Stimulated activated naive CD4-positive, alpha-beta T cell treated with Interleukin-2 at 50 U/mL for 16 hours (primary cell): ENCODE measurements at places on chromosomes 3 and 15.

- DNase-seq = no peak
Measured at GRCh38 chr15:71548401-71548807, 261.9 kb upstream of the NR2E3 start.

DNA sequence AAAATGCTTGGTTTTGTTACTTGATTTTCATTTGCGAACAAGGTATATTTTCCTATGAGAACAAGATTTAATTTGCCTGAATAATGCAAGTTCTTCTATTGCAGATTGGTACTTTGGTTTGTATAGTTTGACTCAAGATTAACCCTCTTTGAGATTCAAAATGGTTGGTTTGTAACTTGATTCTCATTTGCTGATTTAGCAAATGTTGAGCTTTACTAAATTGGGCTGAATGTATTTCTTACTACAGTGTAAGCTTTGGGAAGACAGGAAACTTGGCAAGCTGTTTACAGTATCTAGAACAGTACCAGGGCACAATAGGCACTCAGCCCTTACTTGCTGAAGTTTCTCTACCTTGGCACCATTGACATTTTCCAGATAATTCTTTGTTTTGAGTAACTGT lies 3.7 kb upstream of the SYNPR start:
- DNase-seq = no peak

GRCh38 chr3:14689247-14689980 lies 14.5 kb downstream of the C3orf20 start:
- no peak for DNase-seq

DNA sequence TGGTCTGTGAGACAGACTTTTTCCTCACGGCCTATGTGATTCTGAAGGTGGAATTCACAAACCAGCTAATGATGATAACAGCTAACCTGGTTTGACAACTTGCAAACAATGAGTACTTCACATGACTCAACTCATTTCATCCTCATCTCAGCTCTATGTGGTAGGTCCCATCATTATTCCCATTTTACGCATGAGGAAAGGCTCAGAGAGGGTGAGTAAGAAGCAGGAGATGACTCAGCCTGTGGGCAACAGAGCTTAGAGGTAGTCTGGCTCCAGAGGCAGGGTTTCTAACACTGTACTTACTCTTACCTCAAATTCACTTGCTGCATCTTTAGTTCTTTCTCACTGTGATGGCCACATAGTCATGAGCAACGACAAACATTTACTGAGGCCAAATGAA lies 25.8 kb upstream of the PSMD6 start:
- DNase-seq = no peak

DNA sequence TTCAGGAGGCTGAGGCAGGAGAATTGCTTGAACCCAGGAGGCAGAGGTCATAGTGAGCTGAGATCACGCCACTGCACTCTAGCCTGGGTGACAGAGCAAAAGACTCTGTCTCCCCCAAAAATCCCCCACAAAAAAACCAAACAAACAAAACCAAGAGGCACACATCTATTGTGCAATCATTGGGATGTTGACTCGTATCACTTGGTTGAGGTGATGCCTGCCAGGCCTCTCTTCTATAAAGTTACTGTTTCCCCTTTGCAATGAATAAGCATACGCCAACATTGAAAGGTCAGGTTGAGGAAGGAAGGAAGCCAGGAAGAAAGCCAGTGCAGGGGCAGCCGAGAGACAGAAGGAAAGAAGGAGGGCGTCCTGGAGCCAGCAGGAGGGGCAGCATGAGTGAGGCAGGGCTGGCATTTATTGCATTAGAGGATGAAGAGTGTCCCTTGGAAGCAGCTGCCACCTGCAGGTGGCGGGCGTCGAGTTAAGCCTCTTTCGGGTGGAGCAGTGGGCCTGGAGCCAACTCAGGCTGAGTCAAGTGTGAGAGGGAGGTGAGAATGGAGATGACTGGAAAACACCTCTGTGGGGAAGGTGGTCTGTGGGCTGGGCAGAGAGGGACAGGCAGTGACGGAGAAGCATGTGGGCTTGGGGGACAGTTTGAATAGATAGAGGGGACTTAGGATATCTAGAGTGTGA lies 8.3 kb upstream of the CSPG4 start:
- DNase-seq = peak; percentile 34

- DNase-seq = no peak
Measured at GRCh38 chr3:178537122-178537705, 978 bp downstream of the KCNMB2 start.

- no peak for DNase-seq
Measured at GRCh38 chr3:13053420-13053819, 19.8 kb downstream of the IQSEC1 start.

- DNase-seq = no peak
Measured at GRCh38 chr3:57518276-57518915, 25.7 kb downstream of the DNAH12 start.

GRCh38 chr3:14474363-14475081 lies 65.6 kb downstream of the GRIP2 start:
- DNase-seq = no peak

DNA sequence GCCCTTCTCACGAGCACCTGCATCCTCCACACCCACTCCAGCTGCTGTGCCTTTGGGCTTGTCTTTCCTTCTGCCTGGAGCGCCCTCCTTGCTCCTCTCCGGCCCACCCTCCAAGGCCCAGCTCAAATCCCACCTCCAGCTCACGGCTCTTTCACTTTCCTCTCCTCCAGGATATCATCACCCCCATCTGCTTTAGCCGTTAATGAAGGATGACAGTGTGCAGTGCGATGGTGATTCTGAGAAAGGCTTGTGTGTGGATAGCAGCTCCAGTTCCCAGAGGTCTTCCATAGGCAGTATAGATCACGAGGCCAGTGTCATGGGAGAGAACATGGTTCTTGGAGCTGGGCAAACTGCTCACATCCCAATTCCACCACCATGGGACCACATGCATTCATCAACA lies 237.4 kb downstream of the TLE3 start:
- no peak for DNase-seq

GRCh38 chr15:68625853-68626252 lies 47.1 kb downstream of the CORO2B start:
- no peak for DNase-seq

- DNase-seq = no peak
Measured at GRCh38 chr3:67490658-67491057, 163.8 kb downstream of the SUCLG2 start.

- DNase-seq = no peak
Measured at GRCh38 chr15:47470983-47471382, 246.3 kb upstream of the SEMA6D start.

DNA sequence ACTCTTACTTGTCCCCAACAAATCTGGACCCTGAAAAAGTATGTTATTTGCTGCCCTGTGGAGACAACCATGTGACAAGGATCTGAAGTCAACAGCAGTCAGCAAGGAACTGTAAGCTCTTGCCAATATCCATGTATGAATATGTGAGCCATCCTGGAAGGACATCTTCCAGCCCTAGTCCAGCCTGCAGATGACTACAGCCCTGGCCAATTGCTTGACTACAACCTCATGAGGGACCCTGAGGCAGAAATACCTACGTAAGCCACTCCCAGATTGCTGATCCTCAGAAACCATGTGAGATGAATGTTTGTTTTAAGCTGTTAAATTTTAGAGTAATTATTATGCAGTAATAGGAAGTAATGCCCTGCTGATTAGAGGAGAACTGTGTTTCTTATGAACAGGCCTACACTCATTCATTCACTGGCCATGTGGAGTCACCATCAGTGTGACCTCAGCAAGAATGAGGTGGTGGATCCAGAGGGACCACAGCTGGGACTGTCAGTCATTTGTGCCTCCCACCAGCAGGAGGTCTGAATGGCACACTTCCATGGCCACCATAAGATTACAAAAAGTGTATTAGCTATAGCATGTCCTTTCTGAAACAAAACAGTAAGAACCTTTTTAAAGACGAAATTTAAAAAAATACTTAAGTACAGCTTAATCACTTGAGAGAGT lies 92.6 kb downstream of the TFDP2 start:
- DNase-seq = no peak

DNA sequence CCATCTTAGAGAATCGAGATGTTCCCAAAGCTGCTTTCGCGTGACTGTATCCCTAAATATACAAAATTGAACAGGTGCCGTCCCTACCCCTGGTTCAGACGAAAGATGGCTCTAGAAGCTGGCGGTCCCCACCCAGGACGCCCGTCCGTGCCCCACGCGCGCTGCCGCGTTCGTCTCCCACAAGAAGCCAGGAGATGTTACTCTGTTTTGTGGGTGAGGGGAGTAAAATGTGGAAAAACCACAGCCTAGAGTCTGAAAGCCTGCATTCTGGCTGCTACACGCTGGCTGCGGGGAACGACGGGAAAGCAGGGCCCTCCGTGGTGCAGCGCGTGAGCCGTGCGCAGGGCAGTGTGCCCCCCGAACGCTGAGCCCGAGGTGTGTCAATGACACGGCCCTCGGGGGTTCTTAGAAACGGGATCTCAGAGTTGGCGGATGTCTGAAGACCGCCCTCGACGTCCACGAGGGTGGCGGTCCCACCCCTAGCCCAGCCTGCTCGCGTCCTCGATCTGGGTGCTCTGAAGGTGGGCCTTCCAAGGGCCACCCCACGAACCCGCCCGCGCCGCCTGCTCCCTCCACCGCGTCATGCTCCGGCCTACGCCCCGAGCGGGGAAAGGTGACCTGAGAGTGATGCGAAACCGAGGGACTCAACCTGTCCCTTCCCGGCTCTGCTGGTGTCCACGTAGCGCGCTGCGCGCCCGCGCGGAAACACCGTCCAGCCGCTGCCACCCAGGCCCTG lies 95.6 kb downstream of the OCA2 start:
- no peak for DNase-seq

DNA sequence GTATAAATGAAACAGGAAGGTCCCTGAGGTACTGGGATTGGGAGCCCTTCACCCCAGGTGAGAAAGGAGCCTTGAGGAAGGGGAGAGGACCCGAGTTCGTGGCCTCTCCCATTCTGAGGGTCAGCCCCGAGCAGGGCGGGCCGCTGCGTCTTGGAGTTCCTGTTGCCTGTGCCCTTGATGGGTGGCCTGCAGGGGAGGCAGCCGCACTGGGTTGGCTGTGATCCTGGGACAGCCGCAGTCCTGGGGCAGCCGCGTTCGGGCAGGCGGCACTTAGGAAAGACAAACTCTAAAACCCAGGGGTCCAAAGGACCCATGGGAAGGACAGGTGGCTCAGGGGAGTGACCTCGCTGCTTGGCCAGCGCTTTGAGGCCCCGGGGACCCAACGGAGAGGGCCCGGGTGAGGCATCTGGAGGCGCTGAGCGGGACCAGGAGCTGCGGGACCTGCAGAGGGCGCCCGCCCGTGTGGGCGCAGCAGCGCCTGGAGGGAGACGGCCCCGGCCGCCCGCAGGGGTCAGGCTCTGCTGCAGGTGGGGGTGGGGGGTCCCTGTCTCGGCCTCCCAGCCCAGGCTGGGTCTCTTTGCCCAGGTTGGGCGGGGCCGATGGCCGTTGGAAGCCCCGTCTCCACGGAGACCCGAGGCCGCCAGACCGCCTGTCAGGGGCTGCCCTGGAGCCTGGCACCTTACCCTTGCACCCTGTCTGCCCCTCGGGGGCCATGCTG lies 65.1 kb downstream of the HMCES start:
- no peak for DNase-seq

- DNase-seq = no peak
Measured at GRCh38 chr15:80856400-80856799, 77.2 kb downstream of the CEMIP start.

DNA sequence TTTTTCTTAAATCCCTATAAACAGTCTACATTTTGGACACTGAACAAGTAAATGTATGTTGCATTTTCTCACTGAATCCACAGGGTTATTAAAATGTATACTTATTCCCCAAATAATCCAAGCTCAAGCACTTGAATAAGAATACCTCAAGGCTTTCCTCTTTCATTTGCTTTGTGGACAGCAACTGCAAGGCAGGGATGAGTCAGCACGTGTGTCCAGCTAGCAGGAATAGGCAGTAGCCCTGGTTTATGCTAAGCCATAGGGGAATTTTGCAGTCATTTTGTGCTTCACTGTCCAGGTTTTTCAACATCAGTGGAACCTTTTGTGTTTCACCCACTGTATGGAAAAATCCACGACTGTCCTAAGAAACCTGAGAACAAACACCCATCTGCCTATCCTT lies 96.7 kb upstream of the KCNMB2 start:
- DNase-seq = no peak

DNA sequence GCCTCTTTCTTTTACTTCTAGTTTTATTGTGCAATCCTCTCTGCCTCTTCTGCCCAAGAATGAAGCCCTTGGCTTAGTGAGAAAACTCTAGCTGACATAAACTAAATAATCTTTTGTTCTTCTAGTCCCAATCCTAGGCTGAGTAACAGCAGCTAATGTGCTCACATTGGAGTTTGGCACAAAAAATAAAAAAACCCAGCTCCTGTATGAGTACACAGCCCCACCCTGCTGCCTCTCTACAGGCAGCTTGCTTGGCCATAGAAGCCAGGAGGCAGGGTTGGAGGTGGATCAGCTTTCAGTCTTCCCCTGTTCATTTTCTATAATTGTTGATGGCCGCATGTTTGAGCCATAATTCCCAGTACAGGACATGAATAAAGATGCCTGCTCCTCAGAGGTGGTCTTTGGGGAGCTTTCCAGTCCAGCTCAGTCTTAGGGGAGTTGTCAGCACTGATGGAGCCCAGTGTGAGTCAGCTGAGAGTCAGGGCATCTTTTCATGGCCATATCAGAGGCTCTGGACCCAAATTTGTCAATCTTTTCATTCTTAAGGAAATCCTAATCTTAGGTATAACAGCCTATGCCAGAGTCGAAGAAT lies 46.7 kb downstream of the RTP1 start:
- DNase-seq = no peak

GRCh38 chr15:81002331-81003096 lies 1.8 kb downstream of the TLNRD1 start:
- no peak for DNase-seq

GRCh38 chr3:68936856-68937255 lies 4.5 kb upstream of the TAFA4 start:
- DNase-seq = no peak
